Islet precursor cell (in vitro differentiated cells): ENCODE measurements at places on chromosomes 6 and 20.

GRCh38 chr6:3294921-3295871, 36.4 kb downstream of the PSMG4 start:
- no peak for DNase-seq

- DNase-seq = no peak
These were observed 31.9 kb downstream of the NUDT3 start for GRCh38 chr6:34360556-34360955.

- DNase-seq = no peak
These were observed 35.5 kb downstream of the ATG5 start for GRCh38 chr6:106290032-106290431.

- DNase-seq = no peak
These were observed 53.8 kb downstream of the CDC5L start for GRCh38 chr6:44441091-44441855.

DNA sequence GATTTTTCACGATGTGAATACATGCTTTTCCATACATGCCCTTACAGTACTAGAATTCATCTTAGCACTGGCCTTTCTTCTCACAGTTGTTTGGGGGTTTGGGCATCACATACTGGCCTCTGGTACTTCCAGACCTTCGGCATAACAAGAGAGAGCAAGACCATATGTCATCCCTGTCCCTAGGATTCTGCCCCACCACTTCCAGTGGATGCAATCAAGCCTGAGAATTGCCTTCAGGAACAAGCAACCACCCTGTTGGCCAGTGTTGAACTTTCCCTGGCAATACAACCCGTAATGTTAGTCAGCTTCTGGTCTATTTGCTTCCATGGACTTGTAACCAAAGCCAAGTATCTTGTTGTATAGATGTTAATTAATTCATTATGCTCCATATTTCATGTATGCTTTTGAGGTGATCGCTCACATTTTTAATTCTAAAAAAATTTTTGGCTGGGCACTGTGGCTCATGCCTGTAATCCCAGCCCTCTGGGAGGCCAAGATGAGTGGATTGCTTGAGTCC, 15.4 kb upstream of the SLPI start:
- no peak for DNase-seq

DNA sequence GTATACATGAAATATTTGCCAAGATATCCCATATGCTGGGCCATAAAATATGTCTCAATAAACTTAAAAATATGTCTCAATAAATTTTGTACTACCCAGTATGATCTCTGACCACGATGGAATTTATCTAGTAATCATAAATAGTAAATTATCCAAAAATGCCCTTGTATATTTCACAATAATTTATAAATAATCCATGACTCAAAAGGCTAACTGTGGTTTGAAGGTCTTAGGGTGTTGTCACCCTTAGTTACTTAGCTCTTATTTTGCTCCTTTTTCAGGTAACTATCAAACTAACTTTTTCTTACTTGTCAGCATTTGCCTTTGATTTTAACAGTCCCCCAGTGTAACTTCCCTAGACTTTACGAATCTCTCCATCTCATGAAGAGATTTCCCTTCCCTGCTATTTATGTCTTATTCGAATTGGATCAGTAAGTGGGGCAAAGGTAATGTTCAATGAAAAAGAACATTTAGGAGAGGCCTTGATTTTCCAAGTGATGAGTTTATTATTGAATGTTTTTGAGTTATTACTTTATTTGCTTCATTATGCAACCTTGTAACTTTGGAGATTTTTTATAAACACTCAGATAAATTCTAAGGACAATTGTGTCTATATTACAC, 109.0 kb upstream of the THBS2 start:
- no peak for DNase-seq

GRCh38 chr6:43355862-43356590, 13.4 kb downstream of the ZNF318 start:
- no peak for DNase-seq

- DNase-seq = no peak
These were observed 43.3 kb upstream of the CLIC5 start for GRCh38 chr6:46058951-46059350.

DNA sequence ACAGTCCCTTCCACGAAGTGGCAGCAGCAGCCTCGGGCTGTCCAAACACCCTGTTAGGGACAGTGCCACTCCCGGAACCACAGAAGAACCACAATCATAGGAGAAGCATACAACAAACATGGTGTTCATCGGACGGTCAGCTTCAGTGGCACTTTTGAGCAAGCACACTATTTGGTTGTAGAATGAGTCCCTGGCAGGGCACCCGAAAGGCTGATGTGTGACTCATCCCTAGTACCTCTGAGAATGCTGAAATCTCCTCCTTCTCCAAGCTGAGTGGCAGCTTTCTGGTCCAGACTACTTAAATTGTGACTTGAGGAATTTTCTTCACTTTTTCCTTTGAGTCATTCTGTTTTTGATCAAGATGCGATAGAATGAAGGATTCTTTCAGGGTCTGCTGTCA, 282.5 kb downstream of the ESR1 start:
- peak; percentile 77 for DNase-seq

DNA sequence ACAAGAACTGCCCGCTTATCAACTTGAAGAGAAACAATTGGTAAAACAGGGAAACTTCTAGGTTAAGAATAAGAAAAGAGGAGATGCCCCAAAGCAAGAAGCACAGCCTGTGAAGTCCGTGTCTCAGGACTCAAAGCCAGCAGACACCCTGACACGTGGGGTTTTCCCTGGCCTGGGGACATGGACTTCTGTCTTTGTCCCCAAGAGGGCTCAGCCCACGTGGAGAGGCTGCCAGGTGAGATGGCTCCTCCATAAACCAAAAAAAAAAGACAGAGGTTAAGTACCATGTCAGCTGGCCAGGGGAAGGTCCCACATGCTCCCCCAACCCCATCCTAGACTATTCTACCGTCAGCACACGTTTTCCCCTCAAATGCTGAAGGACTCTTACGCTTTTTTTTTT, 9.9 kb downstream of the SERPINB6 start:
- no peak for DNase-seq

DNA sequence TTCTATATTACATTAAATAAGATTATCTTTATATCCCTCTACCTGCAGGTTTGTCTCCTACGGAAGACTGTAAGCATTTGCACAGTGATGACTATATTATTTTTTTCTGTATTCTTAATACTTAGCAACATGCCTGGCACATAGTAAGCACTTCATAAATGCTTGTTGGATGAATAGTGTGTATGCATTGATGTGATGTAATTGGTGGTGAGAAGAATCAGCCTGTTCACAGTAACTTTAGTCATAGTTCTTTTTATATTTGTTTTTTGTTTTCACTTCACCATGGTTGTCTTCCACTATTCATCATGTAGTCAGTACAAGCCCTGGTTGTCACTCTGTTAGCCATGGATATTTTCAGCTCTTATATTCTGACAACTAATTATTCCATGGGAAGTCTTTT, 184.0 kb upstream of the FLRT3 start:
- DNase-seq = no peak

- no peak for DNase-seq
These were observed 97.0 kb downstream of the NRN1 start for GRCh38 chr6:5909721-5910120.

DNA sequence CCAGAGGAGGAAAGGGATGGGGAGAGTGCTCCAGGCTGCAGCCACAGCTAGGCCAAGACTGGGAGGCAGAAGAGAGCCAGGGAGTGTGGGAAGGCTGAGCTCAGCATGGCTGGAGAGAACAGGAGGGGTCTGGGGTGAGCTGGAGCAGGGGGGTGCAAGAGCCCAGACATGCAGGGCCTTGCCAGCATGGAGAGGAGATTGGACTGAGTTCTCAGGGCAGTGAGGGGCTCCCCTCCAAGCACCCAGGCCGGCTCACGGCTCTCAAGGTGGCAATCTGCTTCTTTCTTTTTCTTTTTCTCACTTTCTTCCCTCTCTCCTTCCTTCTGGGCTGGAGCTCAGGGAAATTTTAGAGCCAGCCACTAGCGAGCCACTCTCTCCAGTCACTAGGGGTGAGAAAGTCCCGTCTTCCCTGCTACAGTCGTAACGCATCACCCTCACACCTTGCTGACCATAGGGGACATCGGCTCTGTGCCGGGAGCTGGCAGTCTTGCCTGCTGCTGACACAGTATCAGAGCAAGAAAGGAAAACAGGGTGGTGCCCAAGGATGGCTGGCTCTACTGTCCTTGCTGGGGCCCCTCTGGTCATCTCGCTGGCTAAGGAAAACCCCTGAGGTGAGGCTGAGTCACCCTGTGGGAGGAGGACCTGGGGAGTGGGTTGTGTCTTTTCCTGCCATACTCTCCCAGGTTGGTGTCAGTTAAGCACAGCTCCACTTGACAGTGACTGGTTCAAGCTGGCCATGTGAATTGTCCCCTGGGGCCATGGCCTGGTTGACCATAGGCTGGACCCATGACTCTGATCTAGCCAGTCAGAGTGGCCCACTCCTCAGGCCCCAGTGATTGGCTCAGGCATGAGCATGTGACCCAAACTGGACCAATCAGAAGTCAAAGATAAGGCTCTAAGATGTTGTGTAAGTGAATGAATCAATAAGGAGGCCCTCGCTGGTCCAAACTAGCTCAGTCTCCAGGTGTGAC, 135.1 kb upstream of the PMEPA1 start:
- DNase-seq = peak; percentile 65

DNA sequence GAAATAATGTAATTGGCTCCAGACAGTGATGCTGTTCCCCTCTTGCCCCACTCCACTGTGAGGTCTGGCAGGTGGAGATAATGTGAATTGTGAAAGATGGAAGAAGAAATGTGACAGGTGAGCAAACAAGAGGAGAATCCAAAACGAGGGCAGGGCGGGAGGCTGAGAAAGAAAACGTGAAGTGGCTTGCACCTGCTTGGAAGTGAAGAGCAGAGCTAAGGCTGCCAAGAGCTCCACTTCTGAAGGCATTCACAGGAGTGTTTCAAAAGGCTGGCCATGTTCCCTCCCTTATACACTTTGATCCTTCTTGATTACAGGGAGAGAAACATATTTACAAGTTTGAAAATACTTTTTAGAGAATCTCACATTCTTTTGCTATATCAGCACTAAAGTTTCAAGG, 359.4 kb downstream of the EPHA7 start:
- no peak for DNase-seq

DNA sequence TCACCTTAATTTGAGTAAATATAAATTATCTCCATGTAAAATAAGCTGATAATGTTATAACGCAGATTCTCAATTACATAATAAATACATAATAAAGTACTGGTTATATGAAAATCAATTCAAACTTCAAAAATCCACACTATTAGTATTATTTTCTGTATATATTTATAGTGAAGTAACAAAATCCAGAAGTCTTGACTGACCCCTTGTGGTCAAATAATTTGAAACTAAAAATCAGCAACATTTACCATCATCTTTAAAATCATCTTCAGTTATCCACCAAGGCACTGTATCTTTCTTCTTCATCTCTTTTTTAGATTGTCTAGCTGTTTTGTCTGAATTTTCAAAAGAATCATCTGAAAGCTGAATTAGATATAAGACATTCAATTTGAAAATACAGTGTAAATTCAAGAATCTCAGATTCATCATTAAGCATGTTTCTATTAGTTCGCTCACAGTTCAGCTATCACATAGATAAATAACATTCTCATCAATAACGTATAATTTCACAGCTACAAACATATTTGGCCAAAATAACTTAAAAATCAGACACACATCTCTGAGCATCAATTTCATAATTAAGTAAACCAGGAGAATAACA, 6.5 kb downstream of the CEP162 start:
- no peak for DNase-seq

DNA sequence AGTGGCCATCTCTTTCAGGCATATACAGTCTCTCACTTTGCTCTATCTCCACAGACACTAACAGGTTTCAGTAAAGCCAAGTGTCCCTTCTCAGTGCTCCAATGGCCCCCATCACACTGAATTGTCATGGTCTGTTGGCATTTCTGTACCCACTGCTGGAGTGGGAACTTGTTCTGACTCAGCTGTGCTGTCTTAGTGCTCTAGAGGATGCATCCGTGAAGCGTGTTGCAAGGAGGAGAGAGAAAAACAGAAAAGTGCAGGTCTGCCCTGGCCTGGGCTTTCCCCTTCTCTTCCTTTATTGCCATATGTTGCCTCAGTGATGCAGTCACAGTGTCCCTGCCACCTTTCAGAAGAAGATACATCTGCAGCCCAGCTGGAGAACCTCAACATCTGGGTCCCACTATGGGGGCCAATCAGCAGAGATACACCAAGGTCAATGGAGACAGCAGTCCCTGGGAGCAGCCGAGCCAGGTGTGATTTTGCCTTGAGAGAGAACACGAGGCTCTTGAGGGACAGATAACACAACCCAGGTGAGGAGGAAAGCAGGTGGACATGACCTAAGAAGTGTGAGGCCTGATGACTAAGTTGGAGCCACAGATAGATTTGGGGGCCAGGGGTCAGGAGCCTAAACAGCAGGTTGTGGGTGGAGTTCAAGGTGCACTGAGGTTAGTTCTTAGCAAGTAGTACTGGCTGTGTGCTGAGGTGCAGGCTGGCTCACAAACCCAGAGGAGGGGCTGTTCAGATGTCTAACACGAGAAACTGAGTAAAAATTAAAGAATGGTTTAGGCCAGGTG, 5.6 kb upstream of the PLCG1 start:
- DNase-seq = no peak

- no peak for DNase-seq
These were observed 19.0 kb downstream of the RAB44 start for GRCh38 chr6:36716476-36717093.

GRCh38 chr6:37667050-37667814, 30.5 kb downstream of the MDGA1 start:
- no peak for DNase-seq

GRCh38 chr6:26328265-26328844, 36.6 kb upstream of the BTN3A2 start:
- peak; percentile 56 for DNase-seq

DNA sequence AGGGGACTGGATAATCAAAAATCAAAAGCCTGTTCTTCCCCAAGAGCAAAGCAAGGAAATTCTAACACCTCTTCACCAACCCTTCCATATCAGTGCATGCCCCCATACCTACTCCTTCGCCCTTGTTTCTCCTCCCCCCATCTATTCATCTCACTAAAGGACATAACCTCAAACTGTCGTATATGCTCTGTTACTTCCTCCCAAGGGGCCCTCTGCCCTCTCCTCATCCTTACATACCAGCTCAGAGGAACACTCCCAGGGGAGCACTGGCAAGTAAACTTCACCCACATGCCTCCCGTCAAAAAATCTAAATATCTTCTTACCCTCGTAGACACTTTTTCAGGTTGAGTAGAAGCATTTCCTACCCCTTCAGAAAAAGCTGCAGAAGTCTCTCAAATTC, 9.4 kb upstream of the ADTRP start:
- DNase-seq = peak; percentile 9

DNA sequence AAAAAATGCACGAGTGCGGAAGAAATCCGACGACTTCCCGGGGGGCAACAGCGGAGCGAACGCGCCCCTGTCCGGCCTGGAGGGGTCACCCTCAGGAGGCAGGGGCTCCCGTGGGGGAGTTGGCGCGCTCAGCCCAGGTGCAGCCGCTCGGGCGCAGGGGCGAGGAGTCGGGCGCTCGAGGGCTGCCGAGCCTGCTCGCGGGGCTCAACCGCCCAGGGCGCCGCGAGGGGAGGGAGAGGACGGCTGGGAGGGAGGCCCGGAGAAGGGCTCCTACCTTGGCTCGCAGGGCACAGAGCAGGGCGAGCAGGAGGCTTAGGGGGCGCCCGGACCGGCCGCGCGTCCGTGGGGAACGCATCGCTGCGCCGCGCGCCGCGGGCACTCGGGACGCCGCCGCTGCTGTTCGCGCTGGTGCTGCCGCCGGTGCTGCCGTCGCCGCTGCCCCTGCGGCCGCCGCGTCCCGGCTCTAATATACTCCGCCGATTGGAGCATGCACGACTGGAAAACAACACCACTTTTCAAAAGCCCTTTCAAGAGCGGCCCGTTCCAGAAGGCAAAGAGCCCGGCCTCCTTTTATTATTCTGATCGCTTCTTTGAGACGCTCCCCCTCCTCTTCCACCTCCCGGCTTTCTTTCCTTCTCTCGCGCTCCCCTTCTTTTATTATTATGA, 490 bp downstream of the JAG1 start:
- no peak for DNase-seq
